ENCODE measurements at places on chromosomes 7 and 10.

GRCh38 chr10:44389150-44389549 lies 4.3 kb upstream of the CXCL12 start:
- no peak for DNase-seq

DNA sequence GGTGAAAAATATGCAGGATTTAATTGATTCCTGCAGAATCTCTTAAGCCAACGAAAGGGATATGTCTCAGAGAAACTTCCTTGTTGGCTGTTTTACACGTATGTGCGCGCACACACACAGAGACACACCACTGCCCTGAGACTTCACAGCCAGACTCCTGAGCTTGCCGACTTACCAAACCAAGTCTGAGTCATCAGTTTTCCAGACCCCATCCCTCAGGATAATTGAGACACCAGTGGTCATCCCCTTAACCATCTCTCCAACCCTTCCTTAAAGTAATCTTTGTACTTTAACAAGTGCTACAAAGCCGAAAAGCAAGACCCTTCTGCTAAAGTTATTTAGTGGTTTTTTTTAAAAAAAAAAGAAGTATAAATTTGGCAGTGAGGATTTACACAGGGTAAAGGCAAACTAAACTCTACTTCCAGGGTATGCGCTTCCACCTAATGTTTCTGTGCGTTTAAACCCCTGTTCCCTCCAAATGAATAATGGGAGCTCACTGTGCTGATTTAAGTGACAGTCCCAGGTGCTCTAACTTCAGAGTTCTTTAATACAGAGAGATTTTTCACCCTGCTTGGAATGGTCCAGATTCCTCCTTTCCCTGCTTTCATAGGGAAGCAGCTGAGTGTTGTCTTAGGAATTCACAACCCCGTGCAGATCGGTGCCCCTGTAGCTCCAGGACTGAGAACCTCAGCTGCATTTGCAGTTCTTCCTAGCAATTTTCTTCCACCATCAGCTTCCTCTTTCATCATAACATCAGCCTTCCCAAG lies 198.5 kb downstream of the INHBA start:
- DNase-seq, result no peak

DNA sequence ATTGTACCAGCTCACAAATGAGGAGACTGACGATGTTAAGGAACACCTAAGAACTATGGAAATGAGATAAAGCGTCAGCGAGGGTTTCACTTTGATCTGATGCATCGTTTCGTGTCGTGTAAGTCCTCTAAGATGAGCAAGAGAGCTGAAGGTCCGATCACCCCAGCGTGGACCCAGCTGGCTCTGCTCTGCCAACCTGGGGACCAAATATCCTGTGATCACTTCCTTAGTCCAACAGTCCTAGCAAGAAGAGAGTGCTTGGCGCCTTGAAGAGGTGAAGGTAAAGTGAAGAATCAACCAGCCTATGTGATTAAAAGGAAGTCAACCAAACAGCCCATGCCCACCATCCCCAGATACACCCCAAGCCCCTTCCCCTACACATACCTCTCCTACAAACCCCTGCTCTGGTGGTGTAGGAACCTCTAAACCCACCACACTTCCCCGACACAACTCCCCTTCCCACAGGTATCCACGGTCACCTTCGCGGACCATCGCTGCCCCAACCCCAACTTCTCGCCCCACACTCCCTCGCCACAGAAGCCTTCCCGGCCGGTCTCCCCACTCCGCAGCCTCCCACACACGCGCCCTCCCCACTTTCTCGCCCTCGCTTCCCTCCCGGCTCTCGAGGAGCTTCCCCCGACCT lies 722 bp downstream of the UPF2 start:
- DNase-seq, result no peak

- DNase-seq, result no peak
Observed at GRCh38 chr7:37113661-37114355, 334.9 kb downstream of the ELMO1 start.

GRCh38 chr10:63866747-63867140 lies 345.5 kb downstream of the REEP3 start:
- DNase-seq, result no peak

GRCh38 chr7:125074141-125074540 lies 144.5 kb upstream of the POT1 start:
- DNase-seq, result no peak

DNA sequence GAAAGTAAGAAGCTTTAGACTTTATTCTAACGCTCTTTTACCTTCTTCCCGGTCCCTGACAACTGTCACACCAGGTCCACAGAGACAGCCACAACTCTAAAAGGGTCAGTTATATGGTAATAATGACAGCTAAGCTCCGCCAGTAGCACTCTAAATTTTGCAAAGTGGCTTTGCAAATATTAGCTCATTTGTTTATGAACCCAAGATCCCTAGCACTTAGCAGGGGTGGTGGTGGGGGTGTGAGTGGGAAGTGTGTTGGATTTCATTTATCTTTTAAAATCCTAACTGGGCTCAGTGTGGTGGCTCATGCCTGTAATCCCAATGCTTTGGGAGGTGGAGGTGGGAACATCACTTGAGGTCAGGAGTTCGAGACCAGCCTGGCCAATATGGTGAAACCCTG lies 34.8 kb upstream of the SDK1 start:
- DNase-seq, result no peak

DNA sequence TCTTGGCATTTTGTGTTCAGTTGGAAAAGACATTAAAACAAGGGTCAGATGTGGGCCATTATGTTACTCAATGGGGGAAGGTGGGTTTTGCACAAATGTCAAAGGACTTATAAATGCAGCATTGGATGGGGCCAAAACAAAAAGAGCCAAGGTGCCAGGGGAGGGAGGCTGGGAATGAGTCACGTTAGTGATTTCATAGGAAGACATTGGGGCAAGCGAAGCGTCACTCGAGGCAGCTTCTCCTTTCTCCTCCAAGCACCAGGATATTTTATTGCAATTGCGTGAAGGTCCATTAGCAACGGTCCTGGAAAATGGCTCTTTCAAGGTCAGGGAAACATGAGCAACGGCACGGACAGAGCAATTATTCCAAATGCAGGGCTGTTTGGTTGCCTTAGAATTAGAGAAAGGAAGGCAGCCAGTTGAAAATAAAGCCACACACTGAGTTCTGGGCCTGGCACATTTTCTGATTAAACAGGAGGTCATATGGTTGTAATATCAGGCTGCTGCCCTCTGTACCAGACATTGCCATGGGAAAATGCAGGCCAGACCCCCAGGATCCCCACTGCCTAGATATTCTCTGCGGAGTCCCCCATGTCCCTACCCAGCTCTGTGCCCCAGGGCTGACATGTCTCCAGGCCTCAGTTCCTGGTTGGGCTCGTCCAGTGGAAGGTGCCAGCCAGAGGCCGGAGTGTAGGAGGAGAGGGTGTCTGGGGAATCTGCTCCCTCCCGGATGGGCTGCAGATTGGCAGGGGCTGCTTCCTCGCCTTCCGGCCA lies 63.3 kb upstream of the NANOS1 start:
- DNase-seq, result no peak

DNA sequence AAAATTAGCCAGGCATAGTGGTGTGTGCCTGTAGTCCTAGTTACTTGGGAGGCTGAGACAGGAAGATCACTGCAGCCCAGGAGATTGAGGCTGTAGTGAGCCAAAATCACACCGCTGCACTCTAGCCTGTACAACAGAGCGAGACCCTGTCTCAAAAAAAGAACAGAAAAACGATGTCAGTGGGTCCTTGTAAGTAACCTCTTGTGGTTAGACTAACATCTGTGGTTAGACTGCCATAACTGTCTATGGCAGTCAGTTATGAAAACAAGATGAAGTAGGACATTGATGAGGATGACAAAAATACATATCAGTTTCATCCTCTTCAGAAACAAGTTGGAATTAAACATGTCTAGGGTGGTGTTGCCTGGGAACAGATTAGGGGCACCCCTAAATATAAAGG lies 53.3 kb downstream of the AKAP9 start:
- no peak for DNase-seq

- DNase-seq, result no peak
Observed at GRCh38 chr10:11601670-11602069, 9.8 kb downstream of the USP6NL start.

- DNase-seq, result no peak
Observed at GRCh38 chr10:21496343-21497176, 28.9 kb downstream of the SKIDA1 start.

- no peak for DNase-seq
Observed at GRCh38 chr10:28905371-28905770, 228.1 kb downstream of the BAMBI start.

GRCh38 chr7:100545360-100546128 lies 6.5 kb downstream of the AGFG2 start:
- DNase-seq, result peak; percentile 63

- no peak for DNase-seq
Observed at GRCh38 chr7:46577394-46577793, 656.3 kb upstream of the IGFBP3 start.

- DNase-seq, result no peak
Observed at GRCh38 chr7:55351263-55351662, 13.9 kb upstream of the LANCL2 start.

GRCh38 chr10:29469481-29470354 lies 165.1 kb downstream of the SVIL start:
- DNase-seq, result no peak

DNA sequence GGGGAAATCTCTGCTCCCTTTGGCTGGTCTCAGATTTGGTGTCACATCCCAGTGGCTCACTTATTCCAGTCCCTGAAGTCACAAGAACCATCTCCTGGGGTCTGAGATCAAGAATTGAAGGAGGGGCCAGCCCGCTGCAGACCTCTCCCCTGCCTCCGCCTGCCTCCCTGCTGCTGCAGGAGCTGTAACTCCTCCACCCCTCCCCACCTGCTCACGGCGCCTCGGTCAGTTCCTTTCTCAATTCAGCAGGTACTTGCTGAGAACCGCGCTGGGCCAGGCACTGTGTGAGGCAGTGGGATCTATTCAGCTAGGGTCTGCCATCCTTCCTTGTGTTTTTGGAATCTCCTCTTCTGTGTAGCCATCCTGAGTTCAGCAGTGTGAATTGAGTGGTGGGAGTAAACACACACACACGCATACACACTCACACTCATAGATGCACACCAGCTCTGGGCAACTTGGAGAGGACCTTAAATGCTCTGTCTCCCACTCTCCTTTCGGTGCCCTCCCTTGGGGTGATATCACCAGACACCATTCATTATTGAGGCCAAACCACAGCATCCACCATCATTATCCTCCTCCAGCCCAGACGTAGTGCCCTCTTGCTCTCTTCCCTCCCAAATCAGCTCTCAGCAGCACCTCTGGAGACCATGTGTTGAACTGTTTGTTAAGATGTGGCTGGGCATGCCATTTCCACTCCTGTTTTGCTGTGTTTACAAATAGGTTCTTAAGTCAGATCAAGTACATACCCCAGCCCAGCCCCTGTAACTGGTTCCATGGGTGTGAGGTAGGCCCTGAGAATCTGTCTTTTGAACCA lies 22.0 kb upstream of the ANKRD2 start:
- no peak for DNase-seq

DNA sequence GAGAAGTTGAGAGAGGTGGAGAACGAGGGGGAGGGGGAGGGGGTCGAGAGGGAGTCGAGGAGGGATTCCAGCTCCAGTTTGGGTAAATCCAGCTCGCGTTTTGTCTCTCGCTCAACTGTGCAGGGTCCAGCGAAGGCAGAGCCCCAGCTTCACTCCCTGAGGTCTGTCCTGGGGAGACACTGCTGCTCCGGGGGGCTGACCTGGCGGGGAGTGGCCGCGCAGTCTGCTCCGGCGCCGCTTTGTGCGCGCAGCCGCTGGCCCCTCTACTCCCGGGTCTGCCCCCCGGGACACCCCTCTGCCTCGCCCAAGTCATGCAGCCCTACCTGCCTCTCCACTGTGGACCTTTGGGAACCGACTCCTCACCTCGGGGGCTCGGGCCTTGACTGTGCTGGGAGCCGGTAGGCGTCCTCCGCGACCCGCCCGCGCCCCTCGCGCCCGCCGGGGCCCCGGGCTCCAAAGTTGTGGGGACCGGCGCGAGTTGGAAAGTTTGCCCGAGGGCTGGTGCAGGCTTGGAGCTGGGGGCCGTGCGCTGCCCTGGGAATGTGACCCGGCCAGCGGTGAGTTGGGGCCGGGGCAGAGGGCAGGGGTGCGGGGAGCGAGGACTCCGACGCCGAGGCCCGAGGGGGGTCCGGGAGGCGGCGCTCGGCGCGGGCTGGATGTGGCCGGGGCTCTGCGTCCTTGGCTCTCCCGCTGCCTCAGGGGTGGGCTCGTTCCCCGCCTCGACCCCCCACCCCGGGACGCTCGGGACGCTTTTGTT lies at the start of gene TET1:
Gene TET1 (plus strand): TSS at position 152 of the 757 bp plus-strand sequence. CDS start 12,002 bp downstream, outside the sequence.
- DNase-seq, result no peak

- no peak for DNase-seq
Observed at GRCh38 chr10:88232983-88233543, 350.1 kb downstream of the RNLS start.

GRCh38 chr10:132195366-132196075 lies 8.8 kb downstream of the DPYSL4 start:
- DNase-seq, result no peak

DNA sequence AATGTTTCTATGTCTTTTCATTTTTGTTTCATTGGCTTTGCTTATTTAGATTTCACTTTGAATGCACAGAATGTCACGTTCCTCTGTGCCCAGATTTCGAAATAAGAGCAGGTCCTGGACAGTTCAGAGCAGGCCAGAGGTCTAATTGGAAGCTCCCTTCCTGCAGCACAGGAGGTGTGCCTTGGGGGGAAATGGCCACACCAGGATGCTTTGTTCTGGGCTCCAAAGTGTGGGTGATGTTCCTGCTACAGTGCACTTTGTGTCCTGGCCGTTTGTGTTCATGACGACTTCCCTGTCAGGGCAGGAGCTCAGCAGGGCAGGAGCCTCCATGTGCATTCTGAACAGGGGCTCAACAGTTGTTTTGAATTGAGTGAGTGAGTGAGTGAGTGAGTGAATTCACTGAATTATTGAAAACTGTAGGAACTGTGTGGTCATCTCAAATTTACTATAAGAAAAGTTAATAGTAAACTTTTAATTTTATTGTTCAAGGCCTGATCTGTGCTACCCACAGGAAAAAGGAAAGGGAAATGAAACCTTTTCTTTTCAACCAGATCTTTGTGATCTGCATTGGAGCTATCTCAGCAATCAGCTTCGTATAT lies 109.5 kb upstream of the GJD4 start:
- no peak for DNase-seq

GRCh38 chr10:114157912-114158311 lies 16.1 kb downstream of the CCDC186 start:
- no peak for DNase-seq

DNA sequence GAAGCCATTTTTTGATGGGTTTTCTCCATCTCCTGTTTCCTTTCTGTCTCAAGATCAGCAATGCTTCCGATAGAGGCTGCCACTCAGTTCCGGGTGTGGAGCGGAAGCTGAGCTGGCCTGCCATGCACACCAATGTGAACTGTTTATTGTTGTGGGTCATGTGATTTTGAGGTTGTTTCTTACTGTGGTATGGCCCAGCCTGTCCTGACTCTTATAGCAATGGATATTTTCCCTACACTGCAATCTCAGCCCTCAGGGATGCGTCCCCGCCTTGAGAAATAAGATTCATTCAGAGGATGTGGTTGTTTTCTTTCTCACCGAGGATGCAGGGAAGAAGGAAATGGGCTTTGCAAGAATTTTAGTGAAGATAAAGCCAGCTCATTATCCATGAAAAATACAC lies 134.7 kb downstream of the PFKFB3 start:
- DNase-seq, result no peak

- no peak for DNase-seq
Observed at GRCh38 chr10:77974396-77975074, 48.0 kb upstream of the DLG5 start.
